ENCODE measurements at places on chromosomes 7 and 10.

GRCh38 chr7:151680810-151681209, 161.1 kb upstream of the RHEB start:
- H3K27me3 ChIP-seq: no peaks in the 10 kb centered on the region
- no peaks in the 10 kb centered on the region for H3K36me3 ChIP-seq
- peak; percentile 68 for DNase-seq
- H3K4me1 ChIP-seq: peaks cover 11% of the 10 kb centered on the region
- peak overlapping the region; percentile 35 for H3K27ac ChIP-seq

- no peak overlapping the region for H3K27ac ChIP-seq
- no peaks in the 10 kb centered on the region for H3K4me1 ChIP-seq
- no peaks in the 10 kb centered on the region for H3K27me3 ChIP-seq
- H3K4me3 ChIP-seq: no peak overlapping the region
These were observed 81.8 kb downstream of the COL13A1 start for GRCh38 chr10:69883310-69884023.

DNA sequence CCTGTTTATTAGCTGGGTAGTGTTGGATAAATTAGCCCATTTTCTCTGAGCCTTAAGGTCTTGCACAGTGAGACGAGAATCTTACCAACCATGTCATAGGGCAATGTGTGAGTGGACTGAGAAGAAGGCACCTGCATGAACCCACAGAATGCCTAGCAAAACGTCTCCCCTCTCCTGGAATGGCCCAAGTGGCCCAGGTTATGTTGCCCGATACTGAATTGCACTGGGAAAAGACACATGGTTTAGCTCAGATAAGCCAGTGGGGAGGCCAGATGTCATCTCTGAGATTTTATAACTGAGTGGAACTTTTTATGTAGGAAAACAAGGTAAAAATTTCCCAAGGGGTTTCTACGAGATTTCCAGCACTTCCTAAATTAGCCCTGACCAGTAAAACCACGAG, 104.7 kb upstream of the IKZF1 start:
- H3K27ac ChIP-seq: no peak overlapping the region
- H3K27me3 ChIP-seq: no peaks in the 10 kb centered on the region
- no peaks in the 10 kb centered on the region for H3K36me3 ChIP-seq
- DNase-seq: no peak
- no peak overlapping the region for H3K4me3 ChIP-seq
- no peaks in the 10 kb centered on the region for H3K4me1 ChIP-seq

DNA sequence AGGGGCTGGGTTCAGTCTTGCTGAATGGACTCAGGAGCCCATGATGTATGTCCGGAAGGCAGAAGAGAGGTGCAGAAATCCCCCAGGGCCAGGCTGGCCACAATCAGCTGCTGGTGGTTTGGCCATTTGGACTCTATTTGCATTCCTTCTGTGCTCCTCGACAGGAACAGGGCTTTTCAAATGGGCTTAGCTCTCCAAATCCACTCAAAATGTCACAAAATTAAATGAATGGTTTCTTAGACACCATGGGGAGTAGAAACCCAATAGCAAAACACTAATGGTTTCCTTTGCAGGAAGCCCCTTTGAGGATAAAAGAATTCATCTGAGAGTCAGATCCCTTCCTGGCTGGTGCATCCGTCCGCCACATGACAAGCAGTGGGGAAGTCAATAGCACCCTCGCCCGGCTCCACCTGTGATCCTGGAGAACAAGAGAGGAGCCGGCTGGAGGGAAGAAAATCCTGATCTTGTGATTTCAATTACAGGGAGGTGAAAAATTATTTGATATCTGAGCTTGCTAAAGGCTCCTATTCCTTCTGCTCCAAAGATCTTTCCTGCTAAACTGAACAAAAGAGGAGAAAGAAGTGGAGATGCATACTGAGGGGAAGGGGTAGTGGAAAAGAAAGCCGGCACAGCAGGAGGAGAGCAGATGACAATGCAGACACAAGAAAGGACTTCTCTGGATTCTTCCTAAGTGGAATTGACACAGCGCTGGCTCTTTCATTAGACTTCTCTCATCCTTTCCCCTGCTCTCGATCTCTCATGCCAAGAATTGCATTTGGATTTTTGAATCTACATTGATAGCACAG, 190.7 kb downstream of the C7orf25 start:
- no peaks in the 10 kb centered on the region for H3K27me3 ChIP-seq
- DNase-seq: no peak
- no peak overlapping the region for H3K27ac ChIP-seq
- no peaks in the 10 kb centered on the region for H3K36me3 ChIP-seq
- no peak overlapping the region for H3K4me3 ChIP-seq

Data from tibial nerve (tissue), 4 donors.